Ovary (tissue), 10 donors: ENCODE measurements at places on chromosomes 1 and 21.
A peak's percentile ranks its signal among the peaks of the same experiment; 100 is the strongest.

DNA sequence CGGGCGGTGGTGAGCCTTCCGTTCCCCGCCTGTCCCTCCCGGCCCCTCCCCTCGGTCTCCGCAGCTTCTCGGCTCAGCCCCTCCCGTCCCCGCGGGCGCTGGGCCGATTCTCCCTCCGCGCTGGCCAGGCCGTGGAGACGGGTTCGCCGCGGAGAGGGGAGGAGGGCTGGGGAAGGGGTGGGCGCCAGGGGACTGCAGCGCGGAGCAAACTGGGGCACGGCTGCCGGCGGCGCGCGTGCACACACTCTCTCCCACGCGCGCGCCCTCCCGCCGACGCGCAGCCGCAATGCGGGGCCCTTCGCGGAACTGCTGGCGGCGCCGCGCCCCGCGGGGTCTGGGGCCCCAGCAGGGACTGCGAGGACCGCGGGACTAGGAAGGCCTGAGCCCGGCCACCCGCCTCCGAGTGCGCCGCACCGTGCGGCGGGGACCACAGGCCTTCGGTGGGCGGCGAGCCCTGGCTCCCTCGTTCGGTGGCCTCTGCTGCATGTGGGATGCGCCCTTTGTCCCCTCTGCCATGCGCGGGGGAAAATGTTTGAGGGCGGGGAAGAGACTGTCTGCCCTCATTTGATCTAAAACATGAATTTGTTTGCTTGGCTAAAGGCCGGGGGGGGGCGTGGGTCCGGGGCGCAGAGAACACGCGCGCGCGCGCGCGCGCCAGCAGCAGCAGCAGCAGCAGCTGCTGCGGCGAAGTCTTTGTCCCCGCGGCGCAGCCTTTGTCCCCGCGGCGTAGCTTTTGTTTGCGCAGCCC lies 90.7 kb upstream of the VAMP3 start:
- DNase-seq = peak; percentile 71

DNA sequence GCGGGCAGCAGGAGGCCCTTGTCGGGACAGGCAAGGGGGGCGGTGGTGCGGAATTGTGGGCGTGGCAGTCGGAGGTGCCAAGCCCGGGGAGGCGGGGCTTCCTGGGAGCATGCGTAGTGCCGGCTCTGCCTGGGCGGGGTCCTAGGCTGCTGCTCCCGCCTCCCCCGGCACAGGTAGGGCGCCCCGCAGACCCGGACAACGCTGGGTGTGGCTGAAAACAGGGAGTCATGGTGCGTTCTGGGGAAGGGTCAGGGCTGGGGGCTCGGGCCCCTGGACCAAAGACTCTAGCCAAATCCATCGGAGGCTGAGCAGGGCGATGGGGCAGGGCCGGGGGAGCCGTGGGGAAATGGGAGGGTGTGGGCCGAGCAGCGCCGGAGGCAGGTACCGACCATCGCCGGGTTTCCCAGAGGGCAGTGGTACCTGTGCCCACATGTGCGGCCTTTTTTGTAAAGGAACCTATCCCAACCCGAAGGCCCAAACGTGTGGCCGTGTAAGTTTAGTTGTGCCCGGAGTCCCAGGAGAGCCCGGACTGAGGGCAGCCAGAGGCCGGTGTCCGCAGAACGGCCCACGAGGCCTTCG lies 231.9 kb downstream of the SDCCAG8 start:
- no peak for DNase-seq

- no peak for DNase-seq
Observed at GRCh38 chr1:216528816-216529215, 105.6 kb upstream of the USH2A start.

GRCh38 chr1:59706303-59706599 lies 108.5 kb upstream of the HOOK1 start:
- no peak for DNase-seq

GRCh38 chr1:156104065-156104810 lies 10.3 kb upstream of the LMNA start:
- peak; percentile 83 for DNase-seq

GRCh38 chr1:219347921-219348391 lies 174.3 kb downstream of the LYPLAL1 start:
- DNase-seq = peak; percentile 26

GRCh38 chr1:29974316-29974724 lies 738.0 kb downstream of the PTPRU start:
- DNase-seq = no peak

DNA sequence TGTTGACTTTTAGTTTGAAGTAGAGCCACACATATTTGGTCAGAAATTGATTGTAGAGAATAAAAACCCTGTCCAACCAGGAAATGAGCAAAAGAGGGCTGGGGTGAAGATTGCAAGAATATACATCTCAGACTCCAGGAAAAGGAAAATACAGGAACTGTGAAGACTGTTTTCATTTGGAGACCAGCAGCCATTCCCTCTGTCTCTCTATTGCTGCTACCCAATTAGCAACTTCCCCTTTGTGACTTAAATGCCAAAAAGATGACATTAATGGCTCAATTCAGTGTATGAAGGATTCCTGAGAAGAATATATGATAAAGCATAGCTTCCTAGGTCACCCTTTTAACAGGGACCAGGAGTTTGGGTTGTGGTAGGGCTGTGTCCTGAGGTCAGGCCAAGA lies 31.6 kb upstream of the CEP350 start:
- no peak for DNase-seq

GRCh38 chr1:54940042-54940441 lies 40.4 kb upstream of the TMEM61 start:
- DNase-seq = no peak

DNA sequence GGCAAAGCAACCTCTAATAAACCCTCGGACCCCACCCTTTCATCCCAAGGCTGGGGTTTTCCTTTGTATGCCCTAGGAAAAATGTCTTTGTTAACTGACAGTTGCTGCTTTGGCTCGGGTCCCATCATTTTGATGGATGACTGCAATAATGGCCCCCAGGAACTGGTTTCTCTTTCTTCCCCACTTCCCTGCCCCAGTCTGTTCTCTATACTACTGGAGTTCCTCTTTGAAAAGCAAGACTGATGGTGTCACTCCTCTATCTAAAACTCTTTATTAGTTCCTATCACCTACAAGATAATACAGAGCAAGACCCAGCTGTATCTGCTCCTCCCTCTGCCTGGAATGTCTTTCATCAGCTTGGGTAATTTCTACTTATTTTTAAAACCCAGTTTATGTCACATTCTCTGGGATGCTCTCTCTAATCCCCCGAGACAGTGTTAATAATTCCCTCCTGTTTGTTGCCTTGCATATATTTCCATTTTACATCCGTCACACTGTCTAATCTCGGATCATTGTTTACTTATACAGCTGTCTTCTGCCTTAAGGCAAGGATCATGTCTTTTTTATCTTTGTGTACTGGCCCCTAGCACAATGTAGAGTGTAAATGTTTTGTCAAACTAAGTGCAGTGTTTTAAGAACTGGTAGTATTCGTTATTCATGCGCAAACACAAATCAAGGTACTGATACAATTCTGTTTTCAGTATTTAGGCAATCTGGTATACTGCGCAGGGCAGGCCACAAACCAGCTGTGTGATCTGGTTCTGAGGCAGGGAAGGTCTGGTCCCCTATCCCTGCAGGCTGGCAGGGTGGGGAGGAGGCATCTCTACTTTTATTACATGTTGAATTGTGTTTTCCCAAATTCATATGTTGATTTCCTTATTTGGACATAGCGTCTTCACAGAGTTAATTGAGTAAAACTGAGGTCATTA lies 16.1 kb downstream of the SLAMF1 start:
- no peak for DNase-seq

DNA sequence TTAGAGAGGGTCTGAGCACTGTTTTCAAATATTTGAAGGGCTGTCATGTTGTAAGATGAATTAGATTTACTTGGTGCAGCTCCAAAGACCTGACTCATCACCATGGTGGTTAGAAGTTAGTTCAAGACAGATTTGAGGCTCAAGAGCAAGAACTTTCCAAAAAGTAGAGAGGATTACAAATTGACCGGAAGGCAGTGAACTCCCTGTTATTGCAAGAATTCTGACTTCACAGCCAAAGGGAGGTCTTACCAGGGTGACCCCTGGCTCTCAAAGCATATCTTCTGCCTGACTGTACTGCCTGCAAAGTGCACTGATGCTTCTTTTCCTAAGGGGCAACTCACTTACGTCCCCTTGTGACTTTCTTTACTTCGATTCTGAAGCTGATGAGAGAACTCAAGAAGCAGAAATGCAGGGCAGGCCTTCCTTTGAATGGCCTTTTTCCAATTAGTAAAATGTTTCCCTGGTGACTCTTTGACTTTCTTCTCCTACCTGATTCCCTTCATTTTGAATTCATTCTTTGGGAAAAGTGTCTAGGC lies 86.4 kb downstream of the NAV1 start:
- no peak for DNase-seq

DNA sequence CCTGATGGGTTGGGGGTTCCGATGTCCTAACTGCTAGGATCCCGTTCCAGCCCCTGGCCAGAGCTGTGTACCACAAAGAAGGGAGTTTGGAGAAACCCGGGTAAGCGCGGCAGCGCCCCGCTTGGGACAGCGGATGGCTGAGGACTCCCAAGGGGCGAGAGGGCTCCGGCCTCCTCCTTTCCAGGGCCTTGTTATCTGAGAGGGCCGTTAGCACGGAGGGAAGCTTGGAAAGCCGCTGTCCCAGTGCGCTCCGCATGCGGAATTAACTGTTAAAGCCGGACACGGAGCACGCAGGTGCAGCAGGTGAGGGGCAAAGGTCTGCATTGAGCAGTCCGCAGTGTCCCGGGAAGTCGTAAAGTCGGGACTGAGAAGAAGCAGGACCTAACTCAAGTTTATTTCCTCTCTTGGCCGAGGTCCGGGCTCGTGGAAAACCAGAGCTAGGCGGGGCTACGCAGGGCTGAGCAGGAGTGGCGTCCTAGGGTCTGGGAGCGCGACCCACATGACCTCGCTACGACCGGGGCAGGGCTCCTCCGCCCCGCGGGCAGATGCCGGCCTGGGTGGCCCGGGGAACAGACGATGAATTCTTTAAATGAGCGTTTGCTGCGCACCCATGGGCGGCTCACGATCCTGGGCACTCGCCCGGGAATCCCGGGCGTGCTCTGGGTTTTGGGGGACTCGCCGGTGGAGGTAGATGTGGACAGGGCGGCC lies 4.5 kb downstream of the LHX4 start:
- no peak for DNase-seq

GRCh38 chr1:94296018-94296417 lies 58.6 kb upstream of the ARHGAP29 start:
- no peak for DNase-seq

DNA sequence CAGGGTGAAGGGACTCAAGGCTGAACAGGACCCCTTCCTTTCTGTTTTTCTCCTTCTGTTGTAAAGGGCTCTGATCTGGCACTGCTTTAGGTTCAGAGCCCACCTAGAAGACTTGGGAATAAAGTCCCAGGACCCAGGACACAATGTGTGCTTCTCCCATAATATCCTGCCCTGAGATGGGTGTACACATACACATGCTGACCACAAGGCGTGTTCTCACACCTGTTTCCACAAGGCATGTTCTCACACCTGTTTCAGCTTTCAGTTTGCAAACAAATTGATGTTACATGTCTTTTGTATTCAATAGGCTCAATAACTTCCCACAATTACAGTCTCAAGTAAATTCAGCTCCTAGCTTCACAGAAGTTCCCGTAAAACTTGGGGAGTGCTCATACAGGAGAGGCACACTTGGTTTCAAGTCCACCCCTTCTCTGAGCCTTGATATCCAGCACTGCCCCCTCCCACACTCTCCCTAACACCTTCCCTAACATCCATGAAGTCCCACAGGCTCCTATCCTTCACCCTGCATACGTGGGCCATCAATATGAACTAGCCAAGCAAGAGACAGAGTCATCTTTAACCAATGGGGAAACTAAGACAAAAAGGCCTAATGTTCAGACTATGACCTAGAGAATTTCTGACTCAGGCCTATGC lies 41.7 kb downstream of the ERI3 start:
- DNase-seq = no peak

DNA sequence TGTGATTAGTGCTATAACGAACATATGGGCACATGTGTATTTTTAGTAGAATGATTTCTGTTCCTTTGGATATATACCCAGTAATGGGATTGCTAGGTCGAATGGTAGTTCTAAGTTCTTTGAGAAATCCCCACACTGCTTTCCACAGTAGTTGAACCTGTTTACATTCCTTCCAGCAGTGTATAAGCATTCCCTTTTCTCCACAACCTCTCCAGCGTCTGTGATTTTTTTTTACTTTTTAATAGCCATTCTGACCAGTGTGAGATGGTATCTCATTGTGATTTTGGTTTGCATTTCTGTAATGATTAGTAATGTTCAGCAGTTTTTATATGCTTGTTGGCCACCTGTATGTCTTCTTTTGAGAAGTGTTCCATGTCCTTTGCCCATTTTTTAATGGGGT lies 81.8 kb upstream of the SLC44A3 start:
- no peak for DNase-seq

- no peak for DNase-seq
Observed at GRCh38 chr1:153577624-153578051, 12.0 kb upstream of the S100A2 start.

GRCh38 chr21:43864962-43865539 lies at the start of gene AGPAT3:
Gene AGPAT3, plus strand, starts transcription at chr21:43865223. Its CDS starts 94,459 bp downstream, at chr21:43959682.
- DNase-seq = peak; percentile 53

GRCh38 chr1:214135886-214136285 lies 145.1 kb upstream of the SMYD2 start:
- DNase-seq = no peak

GRCh38 chr1:86016076-86016759 lies 140.4 kb downstream of the COL24A1 start:
- no peak for DNase-seq

- no peak for DNase-seq
Observed at GRCh38 chr1:231594123-231594522, 32.5 kb upstream of the DISC1 start.

- no peak for DNase-seq
Observed at GRCh38 chr1:95622609-95623008, 388.6 kb downstream of the RWDD3 start.

DNA sequence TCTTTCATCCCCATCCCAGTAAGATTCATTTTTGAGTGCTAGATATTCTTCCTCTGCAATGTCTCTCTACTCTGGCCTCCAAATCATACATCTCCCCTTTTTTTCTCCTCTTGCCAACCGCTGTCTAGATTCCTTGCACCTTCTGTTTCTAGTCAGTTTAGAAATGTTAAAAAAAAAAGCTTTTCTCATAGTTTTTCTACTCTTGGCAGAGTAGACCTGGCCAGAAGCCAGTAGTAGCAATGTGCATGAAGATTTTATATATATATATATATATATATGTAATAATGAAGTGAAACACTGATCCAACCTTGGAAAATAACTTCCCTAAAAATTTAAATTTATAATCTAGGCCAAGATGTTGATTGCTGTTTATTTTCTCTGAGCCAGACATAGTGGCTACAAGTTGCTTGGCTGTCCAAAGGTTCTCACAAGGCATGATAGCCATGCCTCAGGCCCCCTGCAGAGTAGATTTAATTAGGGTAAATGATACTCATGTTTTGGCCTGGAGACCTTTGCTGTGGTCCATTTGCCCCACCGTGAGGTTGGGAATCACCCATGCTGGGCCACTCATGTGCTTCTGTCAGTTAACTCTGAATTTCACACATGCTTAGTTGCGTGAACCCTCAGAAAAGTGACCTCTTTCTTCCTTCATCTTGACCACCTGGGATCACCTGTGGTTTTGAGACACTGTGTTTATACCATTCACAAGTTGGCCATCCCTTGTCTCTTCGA lies 103.4 kb upstream of the KCNE2 start:
- no peak for DNase-seq
